ENCODE measurements at places on chromosomes 16 and 17.
A peak's percentile ranks its signal among the peaks of the same experiment; 100 is the strongest.

GRCh38 chr17:20706751-20707373, 127.3 kb downstream of the CDRT15L2 start:
- no peak for DNase-seq

DNA sequence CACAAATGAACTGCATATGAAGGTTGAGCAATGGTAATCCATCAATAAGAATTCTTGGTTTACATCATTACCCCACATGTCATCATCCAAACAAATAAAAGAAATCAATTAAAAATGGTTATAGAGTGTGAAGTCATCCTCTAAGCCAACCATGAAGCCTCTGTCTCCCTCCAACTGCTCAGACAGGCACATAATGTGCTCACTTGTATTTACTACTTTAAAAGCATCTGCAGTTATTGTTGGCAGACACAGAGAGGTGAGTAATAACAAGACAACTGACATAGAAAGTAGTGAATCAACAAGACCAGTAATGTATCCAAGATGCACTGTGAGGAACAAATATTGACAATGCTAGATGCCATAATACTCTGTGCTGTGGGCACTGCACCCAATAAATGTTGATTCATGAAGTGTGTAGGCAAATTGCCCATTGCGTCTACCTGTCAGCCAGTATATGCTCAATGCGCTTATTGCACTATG, 20.0 kb downstream of the ADAMTS18 start:
- no peak for DNase-seq

- DNase-seq = no peak
These were observed 30.4 kb upstream of the GFOD2 start for GRCh38 chr16:67749436-67750078.

- DNase-seq = no peak
These were observed 36.8 kb downstream of the WDR45B start for GRCh38 chr17:82611140-82612058.

- DNase-seq = no peak
These were observed 23.7 kb downstream of the WIPF2 start for GRCh38 chr17:40242774-40243173.

DNA sequence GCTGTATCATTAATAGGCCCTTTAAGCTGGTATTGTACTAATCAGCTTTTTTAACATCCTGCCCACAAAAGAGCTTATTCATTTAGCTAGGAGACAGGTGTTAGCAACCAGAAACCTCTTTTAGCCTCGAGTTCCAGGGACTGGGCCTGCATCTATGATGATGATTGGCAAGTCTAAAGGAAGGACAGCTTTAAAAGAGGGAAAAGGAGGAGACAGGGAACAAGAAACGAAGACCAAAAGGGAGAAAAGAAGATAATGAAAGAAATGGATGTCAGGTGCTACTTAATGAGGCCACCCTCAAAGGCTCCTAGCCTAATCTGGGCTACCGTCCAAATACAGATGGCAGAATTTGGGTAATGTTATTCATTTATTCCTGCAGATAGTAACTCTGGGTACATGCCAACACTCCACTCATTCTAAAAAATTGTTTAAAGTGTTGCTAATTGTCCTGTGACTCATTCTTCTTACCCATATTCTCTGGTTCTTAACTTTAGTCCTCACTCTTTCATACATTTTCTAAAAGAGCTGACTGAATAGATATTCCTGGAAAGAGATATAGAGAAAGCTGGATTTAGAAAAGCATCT, 18.7 kb upstream of the RFFL start:
- DNase-seq = peak; percentile 67

- no peak for DNase-seq
These were observed 101.6 kb downstream of the MSI2 start for GRCh38 chr17:57357830-57358430.

DNA sequence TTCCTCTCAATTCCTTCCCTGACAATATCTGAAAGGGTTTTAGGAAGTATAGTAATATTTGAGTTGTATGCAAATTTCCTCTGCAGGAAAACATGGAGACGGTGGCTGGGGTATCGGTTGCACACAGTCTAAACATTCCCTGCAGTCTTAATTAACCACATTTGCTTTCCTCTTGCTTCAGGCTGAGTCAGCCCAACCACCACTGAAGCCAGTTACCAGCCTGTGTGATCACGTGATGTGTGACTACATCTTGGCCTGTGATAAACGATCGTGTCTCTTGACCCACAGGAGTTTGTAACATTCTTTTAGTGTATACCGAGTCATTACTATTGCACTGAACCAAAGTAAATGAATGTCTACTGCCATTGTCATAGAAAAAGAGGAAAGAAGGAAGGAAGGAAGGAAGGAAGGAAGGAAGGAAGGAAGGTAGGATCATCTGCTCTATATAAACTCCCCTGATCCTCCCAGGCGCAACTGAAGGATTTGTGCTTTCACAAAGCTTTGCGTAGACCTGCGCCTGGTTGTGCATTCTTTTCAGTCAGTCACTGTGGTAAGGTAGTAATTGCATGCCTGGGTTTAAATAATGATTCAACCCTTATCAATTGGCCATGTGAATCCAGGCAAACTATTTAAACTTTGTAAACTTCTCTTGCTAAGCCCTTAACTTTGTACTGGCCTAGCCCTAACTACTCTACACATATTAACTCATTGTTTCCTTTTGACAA, 280.6 kb upstream of the SALL1 start:
- no peak for DNase-seq

GRCh38 chr17:78893684-78894083, 9.3 kb downstream of the CEP295NL start:
- DNase-seq = no peak

- DNase-seq = no peak
These were observed 12.0 kb upstream of the ANKFN1 start for GRCh38 chr17:56141046-56141839.

GRCh38 chr16:24820522-24820921, 25.2 kb upstream of the SLC5A11 start:
- DNase-seq = no peak

- DNase-seq = no peak
These were observed 91.4 kb upstream of the CCL2 start for GRCh38 chr17:34163646-34164045.

DNA sequence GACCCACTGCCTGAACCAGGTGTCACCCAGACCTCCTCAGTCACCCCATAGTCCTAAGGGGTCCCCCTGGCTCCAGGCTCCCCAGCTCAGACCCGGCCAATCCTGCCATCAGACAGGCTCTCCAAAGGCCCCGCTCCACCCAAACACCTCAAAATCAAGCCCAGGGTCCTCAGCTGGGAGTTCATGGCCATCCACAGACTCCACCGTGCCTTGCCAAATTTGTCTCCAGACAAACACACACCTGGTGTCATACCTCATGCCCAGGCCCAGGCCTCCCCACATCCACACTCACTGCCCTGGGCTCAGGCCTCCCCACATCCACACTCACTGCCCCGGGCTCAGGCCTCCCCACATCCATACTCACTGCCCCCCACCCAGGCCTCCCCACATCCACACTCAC, 12.5 kb downstream of the RPH3AL start:
- DNase-seq = no peak

DNA sequence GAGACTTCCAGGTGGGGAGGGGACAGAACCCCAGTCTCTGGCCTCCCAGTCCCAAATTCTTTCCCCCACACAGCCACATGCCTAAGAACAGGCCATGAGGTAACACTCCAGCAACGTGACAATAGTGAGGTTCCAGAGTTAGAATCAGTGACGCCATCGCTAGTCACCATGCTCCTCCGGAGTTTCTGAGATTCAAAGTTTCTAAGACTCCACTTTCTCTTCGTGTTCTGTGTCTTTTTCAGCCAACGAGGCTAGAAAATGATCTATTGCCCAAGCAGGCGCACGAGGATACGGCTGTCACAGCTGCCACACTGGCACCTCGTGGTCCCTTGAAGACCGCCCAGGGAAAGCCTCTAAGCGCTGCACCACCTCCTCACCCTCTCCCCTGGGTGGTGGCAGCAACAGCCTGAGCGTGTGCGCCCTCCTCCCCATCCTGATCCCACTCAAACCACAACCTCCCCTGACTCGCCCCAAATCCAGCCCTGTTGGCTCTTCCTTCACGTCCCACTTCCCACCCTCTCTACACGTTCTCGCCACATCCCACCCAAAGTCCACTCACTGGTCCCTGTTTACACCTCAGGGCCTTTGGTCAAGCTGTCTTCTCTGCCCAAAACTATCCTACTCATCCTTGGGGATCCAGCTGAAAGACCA, 1.0 kb downstream of the MCRIP1 start:
- DNase-seq = peak; percentile 27

GRCh38 chr17:41737680-41738023, 3.2 kb upstream of the HAP1 start:
- DNase-seq = no peak

DNA sequence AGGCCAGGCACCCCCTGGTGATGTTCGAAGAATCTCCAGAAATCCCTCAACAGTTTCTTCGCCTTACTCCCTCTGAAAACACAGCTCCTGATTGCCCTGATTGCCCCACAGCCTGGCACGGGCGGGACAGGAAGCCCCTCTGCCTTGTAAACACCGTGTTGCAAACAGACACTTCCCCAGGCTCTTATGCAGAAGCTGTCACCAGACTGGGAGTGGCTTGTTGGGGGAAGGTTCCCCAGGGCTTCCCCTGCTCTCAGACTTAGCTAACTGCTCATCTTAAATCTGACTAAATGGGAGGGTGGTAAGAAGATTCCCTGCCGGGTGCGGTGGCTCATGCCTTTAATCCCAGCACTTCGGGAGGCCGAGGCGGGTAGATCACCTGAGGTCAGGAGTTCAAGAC, 11.2 kb downstream of the PIK3R5 start:
- DNase-seq = peak; percentile 93

- DNase-seq = no peak
These were observed 14.7 kb downstream of the SOCS3 start for GRCh38 chr17:78345172-78345571.

- DNase-seq = no peak
These were observed 57.5 kb downstream of the CYB5B start for GRCh38 chr16:69481901-69482341.

Data from CD4-positive, alpha-beta T cell treated with Interleukin-4 for 4 hours (primary cell).